Activated T-cell treated with anti-CD3 and anti-CD28 coated beads for 1 hour (primary cell): ENCODE measurements at places on chromosomes 7 and 10.

DNA sequence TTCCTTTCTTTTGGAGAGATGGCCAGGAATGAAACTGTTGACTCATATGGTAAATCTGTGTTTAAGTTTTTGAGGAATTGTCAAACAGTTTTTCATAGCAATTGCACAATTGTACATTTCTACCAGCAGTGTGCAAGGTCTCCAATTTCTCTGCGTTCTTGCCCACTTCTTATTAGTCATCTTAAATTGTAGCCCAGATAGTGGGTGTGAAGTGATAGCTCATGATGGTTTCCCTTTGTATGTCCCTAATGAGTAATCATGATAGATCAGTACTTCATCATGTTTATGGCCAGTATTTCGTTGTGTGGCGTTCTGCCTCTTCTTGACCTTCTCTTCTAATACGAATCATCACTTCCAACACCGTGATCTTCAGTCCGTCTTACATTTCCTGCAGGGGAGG is 136.3 kb downstream of the DOCK1 start:
- DNase-seq: no peak

- DNase-seq: no peak
Observed at GRCh38 chr7:76292213-76292573, 10.3 kb upstream of the HSPB1 start.

DNA sequence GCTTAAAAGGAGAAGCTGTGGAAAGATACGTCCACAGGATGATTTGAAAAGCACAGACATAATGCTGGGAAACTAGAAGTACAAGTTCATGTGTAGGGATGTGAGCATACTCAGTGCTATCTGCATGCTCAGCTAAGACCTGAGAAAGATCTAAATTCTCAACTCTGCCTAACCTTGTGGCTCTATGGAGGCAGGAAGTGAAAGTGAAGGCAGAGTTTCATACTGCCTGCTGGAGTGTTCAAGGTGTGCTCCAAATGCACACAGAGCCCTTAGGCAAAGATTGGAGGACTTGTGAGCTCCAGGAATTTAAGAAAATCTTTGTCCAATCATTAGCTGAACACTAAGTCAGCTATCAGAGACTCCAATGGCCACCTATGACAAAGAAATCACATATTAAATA is 190.9 kb downstream of the RNLS start:
- no peak for DNase-seq

DNA sequence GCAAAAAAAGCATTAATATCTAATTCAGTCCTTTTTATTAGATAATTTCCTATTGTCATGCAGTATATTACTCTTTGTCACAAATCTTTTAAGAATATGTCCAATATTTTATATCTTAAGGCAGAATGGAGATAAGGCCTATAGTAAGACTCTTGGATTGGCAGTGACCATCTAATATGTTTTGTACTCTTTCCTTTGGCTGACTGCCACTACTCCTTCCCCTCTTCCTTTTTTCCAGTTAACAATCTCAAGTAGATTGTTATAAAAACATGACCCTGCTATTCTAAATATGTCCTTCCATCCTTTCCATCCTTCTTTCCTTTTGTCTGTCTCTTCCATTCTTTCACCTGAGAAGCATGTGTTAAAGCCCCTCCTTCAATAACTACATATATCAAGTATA is 92.8 kb upstream of the TMEM168 start:
- no peak for DNase-seq

DNA sequence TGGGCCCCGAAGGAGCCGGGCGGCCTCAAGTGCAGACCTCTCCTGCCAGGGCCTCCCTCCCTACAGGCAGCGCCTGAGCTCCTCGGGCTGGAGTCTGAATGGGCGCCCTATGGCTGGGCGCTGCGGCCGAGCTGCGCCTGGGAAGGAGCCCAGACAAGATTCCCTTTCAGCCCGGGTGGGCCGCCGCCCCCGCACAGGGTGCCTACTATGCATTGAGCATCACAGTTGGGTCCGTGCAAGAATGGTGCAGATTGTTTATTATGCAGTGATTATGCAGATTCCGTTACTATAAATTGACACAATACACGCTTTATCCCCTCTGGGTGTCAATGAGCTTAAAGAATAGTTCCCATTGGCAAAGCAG is 77.2 kb upstream of the PDGFA start:
- no peak for DNase-seq

- DNase-seq: no peak
Observed at GRCh38 chr7:96061844-96062243, 260.1 kb downstream of the SLC25A13 start.

DNA sequence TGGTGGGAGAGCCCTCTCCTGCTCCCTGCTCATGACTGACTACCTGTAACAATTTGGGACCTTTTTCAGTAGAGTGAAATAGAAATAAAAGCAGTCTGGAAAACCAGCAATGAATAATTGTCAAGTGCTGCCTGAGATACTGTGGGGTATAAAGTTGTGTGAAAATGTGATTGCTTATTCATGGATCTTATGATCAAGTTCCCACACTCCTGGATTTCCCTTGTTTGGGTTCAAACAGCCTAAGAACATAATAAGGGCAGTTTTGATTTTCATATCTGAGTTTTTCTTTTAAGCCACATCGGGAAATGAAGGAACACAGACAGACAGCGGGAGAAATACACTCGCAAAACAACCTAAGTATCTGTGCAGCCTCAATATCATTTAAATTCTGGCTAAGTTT is 52.9 kb downstream of the CALD1 start:
- DNase-seq: no peak

GRCh38 chr7:114405427-114405826 is 9.2 kb upstream of the FOXP2 start:
- no peak for DNase-seq
